ENCODE measurements at places on chromosomes 1 and 21. TPM values are rescaled to one million over a fixed set of nuclear protein-coding genes. Genes with fewer than 3 reads are reported as not detected.

DNA sequence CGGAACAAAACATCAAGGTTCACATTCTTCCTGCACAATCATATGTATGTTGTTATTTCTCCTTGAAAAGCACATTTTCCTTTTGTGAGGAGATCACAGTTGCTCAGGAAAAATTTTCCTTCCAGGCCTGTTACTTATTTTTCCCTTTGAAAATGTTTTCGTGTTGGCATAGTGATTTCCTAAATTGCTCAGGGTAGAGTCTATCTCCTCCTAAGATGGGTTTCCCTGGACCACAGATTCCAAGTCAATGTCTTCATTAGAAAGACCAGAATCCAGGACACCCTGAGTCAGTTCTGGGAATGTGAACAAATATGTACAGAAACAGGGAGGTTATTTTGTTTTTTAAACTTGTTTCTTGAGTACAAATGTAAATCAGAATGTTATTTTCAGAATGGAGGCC lies 94.3 kb upstream of the C1orf105 start:
- no peak for DNase-seq
- no peaks in the 10 kb centered on the region for H3K27me3 ChIP-seq
- no peaks in the 10 kb centered on the region for H3K4me1 ChIP-seq
- no peaks in the 10 kb centered on the region for H3K36me3 ChIP-seq

DNA sequence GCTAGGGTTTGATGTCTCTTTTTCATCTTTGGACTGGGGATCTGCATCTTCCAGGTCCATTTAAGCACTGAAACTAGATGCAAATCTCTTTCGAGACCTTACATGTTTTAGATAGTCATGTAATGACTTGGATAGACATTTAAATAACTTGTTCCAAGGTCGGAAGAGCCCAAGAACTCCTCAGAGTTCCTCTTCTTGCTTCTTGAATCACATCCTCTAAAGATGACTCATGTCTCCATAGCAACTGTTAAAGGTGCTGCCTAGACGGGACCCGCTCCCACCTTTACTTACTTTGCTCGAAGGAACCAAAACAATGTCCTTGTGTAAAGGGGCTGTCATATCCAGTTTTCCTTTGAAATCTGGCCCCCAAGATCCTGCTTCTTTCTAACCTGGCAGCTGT lies 130.0 kb downstream of the EDEM3 start:
- no peaks in the 10 kb centered on the region for H3K27me3 ChIP-seq
- H3K27ac ChIP-seq: no peak overlapping the region
- H3K4me1 ChIP-seq: no peaks in the 10 kb centered on the region
- H3K36me3 ChIP-seq: no peaks in the 10 kb centered on the region

GRCh38 chr1:210565306-210565705 lies 236.6 kb downstream of the HHAT start:
- H3K36me3 ChIP-seq: no peaks in the 10 kb centered on the region
- DNase-seq: no peak
- no peak overlapping the region for H3K4me3 ChIP-seq
- no peaks in the 10 kb centered on the region for H3K4me1 ChIP-seq

- no peak overlapping the region for H3K4me3 ChIP-seq
- no peaks in the 10 kb centered on the region for H3K36me3 ChIP-seq
- H3K4me1 ChIP-seq: no peaks in the 10 kb centered on the region
- DNase-seq: no peak
These were observed 8.9 kb downstream of the PTGS2 start for GRCh38 chr1:186671136-186671825.

- no peak overlapping the region for H3K4me3 ChIP-seq
- H3K27me3 ChIP-seq: no peaks in the 10 kb centered on the region
- peak overlapping the region; percentile 76 for H3K27ac ChIP-seq
- peaks cover 48% of the 10 kb centered on the region for H3K4me1 ChIP-seq
These were observed 41.3 kb downstream of the PIK3C2B start for GRCh38 chr1:204453141-204453772.

DNA sequence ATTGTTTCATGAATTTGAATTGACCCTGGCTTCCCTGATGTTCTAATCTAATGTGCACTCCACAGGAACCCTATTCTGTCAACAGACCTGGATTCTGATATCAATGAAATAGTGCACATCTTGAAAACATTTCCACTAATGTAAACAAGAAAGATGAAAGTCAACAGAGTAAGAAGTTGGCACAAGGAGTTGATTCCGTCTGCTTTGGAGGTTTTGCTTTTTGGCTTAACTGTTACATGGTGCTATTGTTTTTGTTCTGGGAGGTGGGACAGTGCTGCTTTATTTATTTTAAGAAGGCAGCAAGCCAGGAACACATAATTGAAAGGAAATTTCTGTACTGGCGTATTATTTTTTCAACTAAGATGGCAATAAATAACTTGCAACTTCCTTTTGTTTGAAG lies 73.3 kb downstream of the LEPR start:
- no peak overlapping the region for H3K4me3 ChIP-seq
- no peak overlapping the region for H3K27ac ChIP-seq
- no peaks in the 10 kb centered on the region for H3K4me1 ChIP-seq
- no peak for DNase-seq
- no peaks in the 10 kb centered on the region for H3K27me3 ChIP-seq

GRCh38 chr1:41698916-41699860 lies 214.7 kb upstream of the EDN2 start:
- no peaks in the 10 kb centered on the region for H3K36me3 ChIP-seq
- no peak overlapping the region for H3K27ac ChIP-seq
- no peak for DNase-seq
- peaks cover 6% of the 10 kb centered on the region for H3K4me1 ChIP-seq
- no peaks in the 10 kb centered on the region for H3K27me3 ChIP-seq

GRCh38 chr1:246450611-246451251 lies 56.3 kb downstream of the SMYD3 start:
- no peak overlapping the region for H3K27ac ChIP-seq
- no peaks in the 10 kb centered on the region for H3K36me3 ChIP-seq
- H3K27me3 ChIP-seq: no peaks in the 10 kb centered on the region
- no peak for DNase-seq

DNA sequence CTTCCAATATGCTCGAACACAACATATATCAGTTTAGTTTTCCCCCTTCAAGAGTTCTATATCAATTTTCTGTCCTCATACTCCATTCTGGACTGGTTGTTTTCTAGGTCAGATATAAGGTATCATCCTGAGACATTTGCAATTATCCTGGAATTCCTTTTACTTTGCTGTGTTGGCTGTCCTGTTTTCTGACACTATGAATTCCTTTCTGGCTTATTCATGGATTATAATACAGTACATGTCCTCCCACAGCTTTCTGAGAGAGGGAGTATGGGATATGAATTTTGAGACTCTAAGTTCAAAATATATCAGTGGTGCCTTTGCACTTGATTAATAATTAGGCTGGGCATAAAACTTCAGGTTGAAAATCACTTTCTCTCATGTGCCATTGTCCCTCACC lies 11.9 kb downstream of the PHTF1 start:
- no peaks in the 10 kb centered on the region for H3K27me3 ChIP-seq
- DNase-seq: no peak
- H3K27ac ChIP-seq: no peak overlapping the region
- H3K4me1 ChIP-seq: no peaks in the 10 kb centered on the region
- no peaks in the 10 kb centered on the region for H3K36me3 ChIP-seq

- H3K27me3 ChIP-seq: no peaks in the 10 kb centered on the region
- H3K36me3 ChIP-seq: no peaks in the 10 kb centered on the region
- H3K27ac ChIP-seq: peak overlapping the region; percentile 46
- peaks cover 68% of the 10 kb centered on the region for H3K4me1 ChIP-seq
- peak; percentile 79 for DNase-seq
- H3K4me3 ChIP-seq: no peak overlapping the region
These were observed 26.9 kb upstream of the RAP1A start for GRCh38 chr1:111592389-111593361.

DNA sequence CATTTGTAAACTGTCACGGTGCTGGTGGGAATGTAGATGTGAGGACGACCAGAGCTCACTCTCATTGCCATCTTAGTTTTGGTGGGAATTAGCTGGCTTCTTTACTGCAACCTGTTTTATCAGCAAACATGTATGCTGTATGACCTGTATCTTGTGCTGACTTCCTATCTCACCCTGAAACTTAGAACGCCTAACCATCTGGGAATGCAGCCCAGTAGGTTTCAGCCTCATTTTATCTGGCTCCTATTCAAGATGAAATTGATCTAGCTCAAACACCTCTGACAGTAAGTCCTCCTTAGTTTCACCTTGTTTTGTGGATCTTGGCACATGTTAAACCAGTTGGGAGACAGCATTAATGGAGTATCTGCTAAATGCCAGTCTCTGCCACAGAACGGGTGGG lies 174.6 kb downstream of the HLX start:
- H3K4me1 ChIP-seq: no peaks in the 10 kb centered on the region
- H3K27ac ChIP-seq: no peak overlapping the region
- H3K4me3 ChIP-seq: no peak overlapping the region
- DNase-seq: no peak
- no peaks in the 10 kb centered on the region for H3K27me3 ChIP-seq
- no peaks in the 10 kb centered on the region for H3K36me3 ChIP-seq

Gene PLA2G5
- polyA plus RNA-seq: not detected

Gene CELA2A
- not detected for polyA plus RNA-seq

Gene SPEN
- polyA plus RNA-seq: 44.0 TPM

Gene TMPRSS15
- polyA plus RNA-seq: not detected

Gene SLC16A1
- polyA plus RNA-seq: 14.8 TPM
